GM12878 (cell line): ENCODE measurements at places on chromosomes 12 and 14.

GRCh38 chr12:15848606-15849005, 33.6 kb upstream of the STRAP start:
- no peak for DNase-seq

- no peak for DNase-seq
These were observed 823 bp downstream of the RNF10 start for GRCh38 chr12:120534703-120535655.

DNA sequence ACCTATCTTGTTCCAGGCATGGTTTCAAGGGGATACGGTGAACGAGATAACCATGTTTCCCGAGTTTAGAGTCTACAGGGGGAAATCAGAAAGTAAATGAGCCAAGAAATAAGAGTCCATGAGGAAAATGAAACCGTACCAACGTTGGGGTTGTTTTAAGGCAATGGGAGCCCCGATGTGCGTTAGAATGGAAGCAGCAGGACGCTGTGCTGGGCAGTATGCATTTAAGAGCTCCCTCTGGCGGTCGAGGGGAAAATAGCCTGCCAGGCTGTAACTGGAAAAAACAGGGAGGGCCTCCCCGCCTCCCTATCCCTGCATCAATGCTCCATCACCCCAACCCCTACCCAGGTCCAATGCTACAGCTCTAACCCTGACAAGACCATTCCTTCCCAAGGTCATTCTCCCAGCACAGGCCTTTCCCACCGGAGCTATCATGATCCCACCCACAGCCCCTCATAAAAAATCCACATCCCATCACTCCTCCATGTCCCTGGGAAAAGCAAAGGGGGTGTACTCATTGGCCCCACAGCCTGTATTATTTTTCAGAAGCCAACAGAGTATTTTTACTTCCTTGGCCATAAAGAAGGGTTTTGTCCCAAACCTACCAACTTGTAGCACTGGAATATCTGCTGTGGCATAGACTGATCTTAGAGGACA, 226.3 kb upstream of the NOS1 start:
- no peak for DNase-seq

GRCh38 chr12:83769151-83769550, 1082.4 kb downstream of the TMTC2 start:
- no peak for DNase-seq

DNA sequence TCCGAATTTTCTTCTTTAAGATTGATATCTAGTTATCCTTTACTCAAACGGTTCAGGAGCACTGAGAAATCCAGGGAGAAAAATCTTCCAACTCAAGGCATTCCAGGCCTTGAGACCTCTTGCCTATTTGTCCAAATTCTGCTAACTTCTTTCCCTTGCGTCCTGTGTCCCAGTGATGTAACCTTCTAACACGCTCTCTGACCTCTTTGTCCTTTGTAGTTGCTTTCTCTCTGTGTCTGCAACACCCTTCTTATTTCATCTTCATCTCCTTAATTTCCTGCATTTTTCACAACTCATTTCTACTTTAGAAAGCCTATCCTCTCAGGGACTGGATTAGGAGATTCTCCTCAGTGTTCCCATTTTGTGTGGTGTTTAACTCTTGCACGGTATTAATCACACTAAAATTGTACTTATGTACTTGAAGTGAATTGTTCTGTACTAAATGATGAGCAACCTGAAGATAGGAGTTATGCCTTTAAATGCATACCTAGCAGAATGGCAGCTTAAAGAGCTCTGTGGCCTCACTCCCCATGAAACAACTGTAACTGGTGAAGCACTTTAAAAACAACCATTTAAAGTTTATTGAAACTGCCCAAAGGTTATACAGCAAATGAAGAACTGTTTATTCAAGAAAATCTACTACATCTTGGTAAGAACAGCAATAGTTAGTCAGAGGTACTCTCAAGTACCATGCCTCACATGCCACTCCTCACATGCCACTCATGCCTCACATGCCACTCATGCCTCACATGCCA, 7.4 kb upstream of the SNAPC1 start:
- no peak for DNase-seq

DNA sequence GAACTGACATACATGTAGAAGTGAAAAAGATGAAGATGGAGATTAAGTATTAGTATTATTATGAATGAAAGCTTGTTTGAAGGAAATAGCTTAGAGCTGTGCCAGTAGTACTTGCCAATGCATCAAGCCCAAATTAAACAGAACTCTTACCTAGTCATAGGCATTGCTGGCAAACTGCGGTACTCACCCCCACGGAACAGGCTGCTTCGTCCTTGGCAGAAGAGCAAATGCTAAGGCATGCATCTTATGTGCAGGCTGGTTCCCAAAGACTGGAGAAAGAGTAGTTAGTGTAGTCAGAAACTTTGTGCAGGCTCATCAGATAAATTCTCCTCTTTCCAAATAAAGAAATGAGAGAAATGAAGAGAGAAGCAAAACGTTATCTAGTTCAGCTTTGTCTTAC, 134.8 kb downstream of the CCDC59 start:
- DNase-seq, result no peak

DNA sequence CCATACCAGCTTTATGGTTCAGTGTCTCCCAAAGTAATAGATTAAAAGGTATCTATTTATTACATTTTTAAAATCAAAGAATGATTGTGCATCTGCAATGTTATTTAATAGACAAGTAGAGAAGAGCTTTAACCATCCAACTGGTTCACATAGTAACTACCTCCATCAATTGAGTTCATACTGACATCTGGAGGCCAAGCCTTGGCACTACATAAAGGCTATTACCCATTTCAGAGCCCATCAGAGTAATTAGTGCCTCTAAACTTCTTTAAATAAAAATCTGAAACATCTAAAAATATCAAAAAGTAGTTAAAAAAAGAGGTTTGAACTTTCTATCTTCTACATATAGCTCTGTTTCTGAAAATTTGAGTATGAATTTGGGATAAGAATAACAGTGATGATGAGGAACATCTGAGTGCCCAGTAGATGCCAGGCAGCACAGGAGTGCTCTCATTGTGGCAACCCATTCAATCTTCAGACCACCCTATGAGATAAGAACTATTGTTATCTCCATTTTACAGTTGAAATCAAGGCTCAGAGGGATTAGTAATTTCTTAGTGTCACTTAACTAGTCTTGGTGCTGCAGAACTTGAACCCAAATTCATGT, 132.9 kb upstream of the DAAM1 start:
- DNase-seq, result peak; percentile 7

- peak; percentile 36 for DNase-seq
These were observed 42.5 kb downstream of the MARK3 start for GRCh38 chr14:103427485-103428443.

- no peak for DNase-seq
These were observed 6.0 kb downstream of the OR10P1 start for GRCh38 chr12:55642669-55643068.

DNA sequence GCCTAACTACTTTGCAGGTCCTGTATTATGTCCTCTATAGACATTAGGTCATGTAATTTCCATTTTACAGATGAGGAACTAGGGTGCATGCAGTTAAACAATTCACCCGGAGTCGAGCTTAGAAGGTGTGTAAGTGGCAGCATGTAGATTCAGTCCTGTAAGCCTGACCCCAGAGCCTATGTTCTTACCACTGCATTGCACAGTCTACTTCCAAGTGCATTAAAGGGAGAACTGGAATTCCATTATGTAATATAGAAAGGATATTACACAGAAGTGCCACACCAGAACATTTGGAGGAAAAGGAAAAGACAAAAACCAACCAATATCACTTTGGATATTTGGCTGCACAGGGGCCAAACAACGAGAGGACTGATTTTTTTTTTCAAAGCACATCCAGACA, 1.2 kb downstream of the GLT8D2 start:
- no peak for DNase-seq

- DNase-seq, result no peak
These were observed 3.6 kb downstream of the TTC5 start for GRCh38 chr14:20302042-20302755.

- DNase-seq, result no peak
These were observed 8.9 kb upstream of the LIN7A start for GRCh38 chr12:80946591-80946990.

DNA sequence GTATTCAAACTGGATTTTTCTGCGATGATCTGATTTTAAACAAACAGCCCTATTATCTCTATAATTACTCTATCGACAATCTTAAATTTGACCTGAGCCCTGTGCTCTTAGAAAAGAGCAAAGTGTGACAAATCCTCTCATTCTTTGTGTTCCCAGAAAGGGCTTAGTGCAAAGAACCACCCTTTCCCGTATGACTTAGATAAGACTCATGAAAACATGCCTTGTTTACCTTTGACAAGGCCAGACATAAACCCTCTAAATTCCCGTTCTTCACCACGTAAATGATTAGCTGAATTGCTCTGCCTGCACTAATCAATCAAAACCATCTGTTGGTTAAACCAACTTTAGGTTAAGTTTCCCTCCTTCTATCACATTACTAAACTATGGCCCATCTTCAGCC, 285.7 kb upstream of the SEL1L start:
- no peak for DNase-seq

DNA sequence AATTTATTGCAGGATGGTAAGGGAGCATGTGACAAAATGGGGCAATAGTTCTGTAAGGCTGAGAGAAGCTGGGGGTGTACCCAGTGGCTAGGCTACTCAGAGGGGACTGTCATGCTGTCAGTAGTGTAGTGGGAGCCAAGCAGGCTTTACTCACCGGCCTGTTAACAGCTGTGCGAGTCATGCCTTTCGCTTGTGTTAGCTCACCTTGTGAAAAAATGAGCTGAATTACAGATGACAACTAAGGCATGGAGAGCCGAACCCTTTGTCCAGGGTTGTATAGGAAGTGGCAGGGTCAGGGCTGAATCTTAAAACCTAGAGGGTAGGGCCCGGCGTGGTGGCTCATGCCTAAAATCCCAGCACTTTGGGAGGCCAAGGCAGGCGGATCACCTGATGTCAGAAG, 37.9 kb downstream of the SH2B3 start:
- DNase-seq, result no peak

DNA sequence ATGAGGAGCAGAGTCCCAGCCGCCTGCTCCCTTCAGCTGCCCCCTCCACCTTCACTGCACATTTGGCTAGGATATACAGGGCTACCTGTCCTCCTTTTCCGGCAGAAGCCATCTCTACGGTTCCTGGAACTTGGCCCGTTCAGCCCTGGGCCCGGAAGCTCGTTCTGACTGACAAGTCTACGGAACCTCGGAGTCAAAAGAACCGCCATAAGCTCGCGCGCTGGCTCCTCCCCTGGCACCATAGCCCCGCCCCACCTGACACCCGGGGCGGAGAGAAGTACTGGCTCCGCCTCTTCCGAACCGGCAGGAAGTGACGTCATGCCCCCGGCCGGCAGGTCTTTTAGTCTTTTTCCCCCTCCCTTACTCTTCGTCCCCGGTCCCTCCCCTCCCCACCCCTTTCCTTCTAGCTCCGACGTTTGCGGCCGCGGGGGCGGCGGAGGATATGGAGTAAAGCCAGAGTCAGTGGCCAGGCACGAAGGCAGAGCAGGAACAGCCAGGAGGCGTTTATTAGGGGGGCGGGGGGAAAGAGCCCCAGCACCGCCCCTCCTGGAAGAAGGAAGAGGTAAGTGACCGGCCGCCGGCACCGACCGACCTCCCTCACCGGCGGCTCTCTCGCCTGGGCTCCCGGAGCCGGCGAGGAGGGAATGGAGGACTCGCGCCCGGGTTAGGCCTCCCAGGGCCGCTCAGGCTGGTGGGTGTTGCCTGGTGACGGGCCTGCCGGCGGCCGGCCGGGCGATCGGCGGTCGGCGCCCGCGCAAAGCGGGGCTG, at the start of the genes DEPDC4 and SCYL2:
TSS of gene DEPDC4 (minus strand) at position 245 of the 768 bp plus-strand sequence. CDS start at position 242, 3 bp downstream.
TSS of gene SCYL2 (plus strand) at position 343 of the 768 bp plus-strand sequence. CDS start 15,794 bp downstream, outside the sequence.
- peak; percentile 84 for DNase-seq

GRCh38 chr12:68978678-68979077, 45.7 kb upstream of the CPM start:
- no peak for DNase-seq

DNA sequence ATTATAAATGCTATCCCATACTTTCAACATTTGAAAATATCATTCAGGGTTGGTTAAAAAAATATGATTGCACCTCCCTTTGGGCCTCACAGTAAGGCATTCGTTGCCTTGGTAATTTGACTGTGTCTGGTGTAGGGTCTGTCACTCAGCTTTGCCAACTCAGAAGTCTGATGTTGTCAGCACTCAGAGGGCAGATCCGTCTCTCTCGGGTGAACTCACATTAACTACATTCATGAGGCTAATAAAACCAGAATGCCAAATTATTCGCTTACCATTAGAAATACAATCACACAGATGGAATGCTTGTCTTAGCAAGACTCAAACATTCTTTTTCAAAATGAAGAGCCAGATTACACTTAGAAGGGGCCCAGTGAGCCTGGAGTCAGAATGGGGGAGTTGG, 53.0 kb downstream of the NPAS3 start:
- no peak for DNase-seq

DNA sequence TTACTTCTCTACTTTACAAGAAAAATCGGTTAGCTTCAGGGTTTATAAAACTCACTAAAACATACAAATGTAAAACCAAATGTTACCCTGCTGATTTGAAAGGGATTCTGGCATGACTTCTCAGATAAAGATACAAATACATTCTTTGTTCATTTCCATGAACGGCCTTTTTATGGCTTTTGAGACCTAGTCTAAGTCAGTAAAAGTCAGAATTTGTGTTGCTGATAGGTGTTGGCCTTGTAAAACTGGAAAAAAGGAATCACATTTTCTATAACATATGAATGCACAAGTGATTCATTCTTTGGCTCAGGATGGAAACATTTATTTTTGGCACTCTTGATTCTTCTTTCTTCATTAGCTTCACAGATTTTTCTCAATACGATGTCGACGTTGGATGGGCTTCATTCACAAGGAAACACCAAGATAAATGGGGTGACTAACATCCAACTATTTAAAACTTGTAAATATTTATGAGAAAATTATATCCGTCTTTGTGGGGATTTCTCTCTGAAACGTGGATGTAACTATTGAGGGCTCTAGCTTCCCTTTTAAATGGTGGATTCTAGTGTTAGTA, 27.0 kb upstream of the CPM start:
- no peak for DNase-seq

- DNase-seq, result no peak
These were observed 184.0 kb downstream of the TMEM121 start for GRCh38 chr14:105710119-105711043.

DNA sequence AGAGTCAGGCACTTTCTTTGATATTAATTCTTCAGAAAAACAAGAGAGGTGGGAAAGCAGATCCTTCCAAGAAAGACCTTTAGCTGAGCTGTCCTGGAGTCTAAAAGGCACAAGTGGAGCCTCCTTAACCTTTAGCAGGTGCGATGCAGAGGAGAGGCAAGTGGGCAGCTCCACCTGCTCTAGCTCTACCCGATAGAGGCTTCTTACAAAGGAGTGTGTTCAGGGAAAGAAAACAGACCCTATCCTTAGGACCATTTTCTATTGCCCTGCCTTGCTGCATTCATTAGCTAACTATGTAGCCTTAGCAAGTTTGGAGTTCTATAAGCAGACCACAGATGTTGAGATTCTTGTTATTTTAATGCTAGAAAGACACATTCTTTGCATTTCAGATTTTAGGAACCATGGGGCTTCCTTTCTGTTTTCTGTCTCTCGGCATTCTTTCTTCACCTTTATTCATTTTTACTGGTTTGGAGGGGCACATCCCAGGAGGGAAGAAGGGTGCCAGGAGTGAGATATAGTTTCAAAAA, 214.5 kb downstream of the EGLN3 start:
- DNase-seq, result no peak

- DNase-seq, result peak; percentile 44
These were observed 28.9 kb upstream of the MAPKAPK5 start for GRCh38 chr12:111812881-111813741.
